ENCODE measurements at places on chromosomes 2 and 18.

DNA sequence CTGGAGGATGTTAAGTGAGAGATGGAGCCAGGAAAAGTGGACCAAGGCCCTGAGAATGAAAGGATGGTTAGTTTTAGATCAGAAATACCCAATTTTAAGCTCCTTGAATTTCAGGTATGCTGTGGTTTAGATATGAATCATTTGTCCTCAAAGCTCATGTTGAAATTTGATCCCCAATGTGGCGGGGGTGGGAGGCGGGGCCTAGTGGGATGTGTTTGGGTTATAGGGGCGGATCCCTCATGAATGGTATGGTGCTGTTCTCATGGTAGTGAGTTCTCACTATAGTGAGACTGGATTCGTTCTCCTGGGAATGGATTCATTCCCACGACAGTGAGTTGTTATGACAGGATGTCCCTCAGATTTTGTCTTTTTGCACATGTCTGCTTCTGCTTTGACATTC lies 11.4 kb downstream of the MYO5B start:
- no peak for DNase-seq

DNA sequence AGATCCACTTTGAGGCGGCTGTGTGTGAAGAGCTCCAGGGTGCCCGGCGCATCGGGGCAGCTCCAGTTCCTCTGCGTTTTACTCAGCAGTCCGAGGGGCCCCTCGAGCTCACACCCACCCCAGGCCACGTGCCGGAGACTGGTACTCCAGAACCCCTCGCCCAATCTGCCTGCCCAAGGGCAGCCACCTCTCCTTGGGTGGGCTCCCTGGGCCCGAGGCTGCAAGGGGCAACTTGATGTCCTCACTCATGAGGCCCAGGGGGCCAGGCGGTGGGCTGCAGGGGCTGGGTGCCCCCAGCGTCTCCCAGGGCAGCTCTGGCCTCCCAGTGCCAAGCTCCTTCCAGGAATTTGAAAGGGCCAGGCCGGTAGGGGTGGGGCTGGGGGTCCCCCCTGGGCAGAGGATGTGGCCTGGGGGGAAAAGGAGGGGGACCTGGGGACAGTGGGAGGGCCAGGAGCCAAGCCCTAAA lies 16.7 kb downstream of the RAMP1 start:
- DNase-seq: no peak

GRCh38 chr2:216493334-216493685 lies 5.3 kb upstream of the RPL37A start:
- DNase-seq: no peak

GRCh38 chr2:132419941-132420340 lies 3.3 kb downstream of the GPR39 start:
- DNase-seq: no peak

DNA sequence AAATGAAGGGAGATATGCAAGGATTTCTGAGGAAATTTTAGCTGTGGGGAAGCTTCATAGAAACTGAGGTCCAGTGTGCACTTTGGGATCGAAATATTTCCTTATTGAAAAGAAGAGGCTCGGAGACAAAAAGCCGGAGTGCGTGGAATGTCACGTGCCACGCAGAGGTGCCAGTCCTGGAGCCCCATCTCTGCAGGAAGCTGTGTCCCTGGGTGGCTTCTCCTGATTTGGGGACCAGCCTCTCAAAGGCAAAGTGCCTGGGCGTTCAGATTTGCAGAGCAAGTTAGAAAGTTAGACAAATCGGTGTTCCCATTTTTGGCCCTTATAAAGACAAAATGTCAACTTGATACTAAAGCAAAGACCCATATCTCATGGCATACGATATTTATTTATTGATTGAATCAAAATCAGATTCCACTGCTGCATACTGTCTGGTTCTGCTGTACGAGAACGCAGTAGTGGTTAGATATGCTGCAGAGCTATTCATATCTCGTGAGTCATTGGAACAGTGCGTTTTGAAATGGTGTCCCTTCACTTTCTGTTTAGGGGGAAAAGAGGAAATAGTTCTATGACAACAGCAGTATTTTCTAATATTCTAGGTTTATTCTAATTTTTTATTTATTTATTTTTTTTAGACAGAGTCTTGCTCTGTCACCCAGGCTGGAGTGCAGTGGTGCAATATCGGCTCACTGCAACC lies 9.1 kb upstream of the ATG16L1 start:
- no peak for DNase-seq

DNA sequence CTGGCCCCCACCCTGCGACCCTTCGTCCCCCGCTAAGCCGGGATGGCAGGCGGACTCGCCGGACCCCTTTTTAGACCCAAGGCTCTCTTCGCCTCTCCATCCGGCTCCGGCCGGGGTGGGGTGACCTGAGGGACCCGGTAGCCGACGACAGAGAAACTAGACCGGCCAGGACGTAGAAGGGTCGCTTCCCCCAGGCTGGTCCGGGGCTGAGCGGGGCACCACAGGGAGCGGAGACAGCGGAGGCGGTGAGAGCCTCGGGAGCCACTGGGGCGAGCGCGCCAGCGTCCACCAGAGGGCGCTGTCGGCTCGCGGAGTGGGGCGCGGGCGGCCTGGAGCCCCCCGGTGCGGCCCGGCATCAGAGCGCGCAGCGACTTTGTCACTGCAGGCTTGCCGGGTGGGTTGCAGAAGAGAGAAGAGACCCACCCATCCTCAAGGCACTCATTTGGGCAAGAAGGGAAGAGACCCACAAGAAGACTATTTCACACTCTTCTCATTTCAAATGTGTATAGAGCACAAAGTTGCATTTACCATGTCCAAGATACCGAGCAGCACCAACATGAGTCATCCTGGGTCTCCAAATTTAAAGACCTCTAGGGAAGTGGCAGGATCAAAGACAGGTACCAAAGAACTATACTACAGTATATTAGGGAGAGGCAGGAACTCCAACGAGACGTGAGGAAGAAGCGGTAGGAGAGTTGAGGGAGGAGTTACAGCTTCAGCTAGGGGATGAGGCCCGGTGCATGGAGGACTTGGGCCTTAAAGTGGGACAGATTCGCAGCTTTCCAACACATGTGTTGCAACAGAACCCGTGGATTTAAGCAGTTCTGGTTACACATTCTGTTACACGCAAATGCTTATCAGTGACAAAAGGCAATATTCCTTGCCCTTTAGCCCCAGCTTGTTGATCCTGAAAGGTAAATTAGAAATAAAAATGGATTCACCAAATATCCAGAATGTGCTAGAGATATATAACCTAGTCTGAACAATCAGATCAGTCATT lies 7.6 kb upstream of the PRKCE start:
- peak; percentile 67 for DNase-seq

DNA sequence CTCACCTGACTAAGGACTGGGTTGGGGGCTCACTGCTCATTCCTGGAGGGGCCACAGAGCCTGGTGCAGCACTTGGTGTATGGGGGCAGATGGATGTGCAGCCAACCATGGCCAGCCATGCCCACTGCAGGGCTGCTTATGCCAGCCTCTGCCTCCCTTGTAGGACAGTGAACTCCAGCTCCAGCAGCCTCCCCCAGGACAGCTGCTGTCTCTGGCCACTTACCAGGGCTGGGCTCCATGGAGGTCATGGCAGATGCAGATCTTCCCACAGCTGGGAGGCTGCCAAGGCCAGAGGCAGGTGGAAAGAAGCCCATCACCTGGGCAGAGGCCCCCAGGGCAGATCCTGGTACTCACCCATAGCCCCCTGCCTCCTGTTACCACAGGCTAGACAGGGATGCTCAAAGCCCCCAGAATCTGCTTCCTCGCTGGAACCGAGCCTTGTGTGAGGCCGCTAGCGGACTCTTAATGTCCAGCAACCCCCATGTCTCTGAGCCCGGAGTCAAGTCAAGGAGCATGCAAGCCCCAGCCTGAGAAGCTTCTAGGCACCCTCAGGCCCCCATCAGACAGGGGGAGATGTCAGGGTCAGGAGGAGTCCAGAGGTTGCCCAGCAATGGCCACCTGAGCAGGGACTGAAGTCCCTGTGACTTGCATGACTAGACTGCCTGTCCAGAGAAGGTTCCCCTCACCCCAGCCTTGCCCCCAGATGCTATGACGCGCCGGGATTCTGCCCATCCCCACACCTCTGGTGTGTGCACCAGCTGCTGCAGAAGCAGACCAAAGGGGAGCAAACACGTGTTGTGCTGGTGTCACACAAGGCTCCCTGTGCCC lies 123.6 kb downstream of the TWIST2 start:
- DNase-seq: no peak

DNA sequence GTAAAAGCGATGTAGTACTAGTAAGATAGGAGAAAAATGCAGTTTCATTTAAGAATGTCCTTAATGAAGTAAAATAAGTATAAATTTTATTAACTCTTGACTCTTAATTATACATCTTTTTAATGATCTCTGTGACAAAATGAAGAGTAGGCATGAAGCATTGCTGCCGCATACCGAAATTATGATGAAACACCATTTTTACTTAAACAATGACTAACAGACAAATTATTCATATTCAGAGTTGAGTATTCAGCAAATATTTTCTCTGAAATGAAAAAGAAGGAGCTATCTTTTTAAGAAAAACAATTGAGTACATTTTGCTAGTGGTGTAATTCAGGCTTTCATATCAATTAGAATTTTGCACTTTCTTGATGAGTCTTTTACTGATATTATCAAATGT lies 150.6 kb upstream of the DOCK10 start:
- DNase-seq: no peak

- no peak for DNase-seq
These were observed 58.2 kb upstream of the ITGA4 start for GRCh38 chr2:181399027-181399426.

DNA sequence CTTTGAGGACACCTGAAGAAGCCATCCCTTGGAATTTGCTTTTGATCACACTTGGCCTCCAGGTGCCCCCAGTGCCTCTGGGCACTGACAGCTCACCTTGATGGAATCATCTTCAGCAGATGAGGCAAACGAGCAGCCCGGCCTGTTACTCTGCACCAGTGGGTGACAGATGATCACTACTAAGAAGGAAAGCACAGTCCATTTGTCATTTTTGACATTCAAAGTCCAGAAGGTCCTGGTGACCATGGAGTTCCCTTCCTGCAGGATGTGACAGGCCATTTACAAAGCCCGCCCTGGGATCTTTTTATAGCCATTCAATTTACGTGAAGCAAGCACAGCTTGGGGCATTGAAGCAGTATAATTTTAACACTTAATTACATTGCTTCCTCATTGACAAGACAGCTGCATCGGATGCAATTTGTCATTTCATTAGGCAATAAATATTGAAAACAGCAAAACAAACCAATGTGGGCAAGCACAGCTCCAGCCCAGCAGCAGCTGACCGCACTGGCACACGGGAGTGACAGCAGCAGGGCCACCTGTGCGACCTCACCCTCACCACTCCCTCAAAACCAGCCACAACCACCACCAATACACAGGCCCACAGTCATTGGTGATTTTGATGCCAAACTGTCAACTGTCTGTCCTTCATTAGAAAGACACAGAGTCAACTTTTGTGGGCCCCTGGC lies 76.0 kb upstream of the SLC66A3 start:
- no peak for DNase-seq

DNA sequence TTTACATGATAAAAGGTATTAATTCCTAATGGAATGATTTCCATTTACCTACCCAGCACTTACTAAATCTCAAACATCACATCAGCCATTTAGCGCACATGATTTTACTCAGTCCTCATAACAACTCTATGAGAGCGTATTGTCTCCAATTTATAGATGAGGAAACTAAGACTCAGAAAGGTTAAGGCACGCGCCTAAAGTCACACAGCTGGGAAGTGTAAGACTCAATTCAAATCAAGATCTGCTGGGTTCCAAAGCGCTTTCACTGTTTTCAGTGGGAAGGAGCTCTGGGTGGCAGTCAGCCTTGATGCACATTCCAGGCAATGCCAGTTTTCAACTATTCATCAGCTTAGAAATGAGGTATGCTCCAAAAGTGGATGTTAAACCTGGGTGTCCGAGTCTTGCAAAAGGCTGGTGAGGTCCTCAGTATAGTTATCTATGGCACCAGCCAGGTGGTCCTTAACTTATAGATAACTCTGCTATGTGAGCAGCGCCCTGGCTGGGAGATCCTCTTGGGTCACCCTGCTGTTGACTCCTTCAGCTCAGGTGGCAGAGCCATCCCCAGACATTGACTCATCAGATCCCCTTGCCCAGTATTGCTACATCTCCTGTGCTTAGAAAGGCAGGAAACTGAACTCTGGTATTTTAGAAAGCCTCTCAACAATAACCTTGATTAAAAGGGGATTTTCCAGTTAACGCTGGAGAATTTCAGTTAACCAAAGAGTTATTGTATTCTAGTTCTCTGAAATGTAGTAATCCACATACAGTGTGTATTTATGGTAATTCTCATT lies 47.1 kb downstream of the SLC4A1AP start:
- DNase-seq: no peak

- DNase-seq: no peak
These were observed 96.4 kb upstream of the ST6GAL2 start for GRCh38 chr2:106982350-106982749.

DNA sequence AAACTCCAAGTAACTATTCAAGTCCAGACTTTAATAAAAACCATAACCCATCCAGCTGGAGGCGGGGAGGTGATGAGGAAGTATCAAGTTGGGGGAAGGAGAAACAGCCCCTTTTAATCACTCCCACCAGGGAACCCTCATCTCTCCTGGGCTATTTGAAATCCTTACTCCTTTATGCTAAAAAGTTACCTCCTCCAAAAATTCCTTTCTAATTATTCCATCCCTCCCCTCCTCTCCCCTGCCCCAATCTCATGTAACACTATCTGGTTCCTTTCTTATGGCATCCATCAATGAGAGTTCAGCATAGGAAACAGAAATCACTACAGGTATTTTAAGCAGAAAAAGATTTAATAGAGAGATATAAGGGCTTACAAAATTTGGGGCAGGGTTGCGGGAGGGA lies 9.3 kb upstream of the SLC14A2 start:
- DNase-seq: no peak

- DNase-seq: peak; percentile 32
These were observed 143.6 kb downstream of the WDPCP start for GRCh38 chr2:63444565-63445288.

- no peak for DNase-seq
These were observed 740.4 kb downstream of the DSC3 start for GRCh38 chr18:30302181-30302580.

GRCh38 chr2:120531365-120531764 lies 185.4 kb downstream of the INHBB start:
- no peak for DNase-seq

GRCh38 chr2:69717861-69718273 lies 24.1 kb upstream of the ANXA4 start:
- no peak for DNase-seq

GRCh38 chr18:68665628-68666027 lies 49.3 kb downstream of the TMX3 start:
- DNase-seq: no peak

DNA sequence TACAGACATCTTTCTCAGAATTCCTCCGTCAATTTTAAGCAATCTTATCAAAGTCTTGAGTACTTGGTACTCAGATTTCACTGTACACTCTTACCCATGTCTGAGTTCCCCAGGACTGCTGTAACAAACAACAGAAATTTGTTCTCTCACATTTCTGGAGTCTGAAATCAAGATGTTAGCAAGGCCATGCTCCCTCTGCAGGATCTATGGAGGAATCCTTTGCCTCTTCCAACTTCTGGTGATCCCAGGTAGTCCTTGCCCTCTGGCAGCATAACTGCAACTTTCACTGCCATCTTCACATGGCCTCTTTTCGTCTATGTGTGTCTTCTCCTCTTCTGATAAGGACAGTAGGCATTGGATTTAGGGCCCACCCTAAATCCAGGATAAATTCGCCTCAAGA lies 17.1 kb upstream of the CACNB4 start:
- no peak for DNase-seq

- DNase-seq: no peak
These were observed 124.3 kb downstream of the TMEM18 start for GRCh38 chr2:552906-553305.
